Activated T-helper 1 cell treated with anti-CD3 and anti-CD28 coated beads, Interleukin-2, amount 50 U/mL, for 16 hours (primary cell): ENCODE measurements at places on chromosomes 12 and 14.

DNA sequence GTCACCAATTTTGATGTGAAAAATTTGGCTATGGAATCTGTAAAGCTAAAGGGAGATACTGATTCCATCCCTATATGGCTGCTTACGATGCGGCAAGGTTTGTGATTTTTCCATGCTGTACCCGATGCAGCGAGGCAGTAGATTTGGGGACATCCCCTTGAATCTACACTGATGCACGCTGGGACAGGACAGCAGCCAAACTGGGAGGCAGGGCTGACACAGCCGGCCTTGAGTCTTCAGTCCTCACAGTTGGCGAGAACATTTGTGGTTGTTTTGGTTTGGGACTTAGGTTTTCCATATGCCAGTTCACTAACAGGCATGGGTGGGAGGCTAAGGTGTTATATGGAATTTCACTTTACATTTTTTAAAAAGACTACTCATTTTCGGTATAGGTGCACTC is 3.8 kb downstream of the GALNT16 start:
- DNase-seq: no peak

DNA sequence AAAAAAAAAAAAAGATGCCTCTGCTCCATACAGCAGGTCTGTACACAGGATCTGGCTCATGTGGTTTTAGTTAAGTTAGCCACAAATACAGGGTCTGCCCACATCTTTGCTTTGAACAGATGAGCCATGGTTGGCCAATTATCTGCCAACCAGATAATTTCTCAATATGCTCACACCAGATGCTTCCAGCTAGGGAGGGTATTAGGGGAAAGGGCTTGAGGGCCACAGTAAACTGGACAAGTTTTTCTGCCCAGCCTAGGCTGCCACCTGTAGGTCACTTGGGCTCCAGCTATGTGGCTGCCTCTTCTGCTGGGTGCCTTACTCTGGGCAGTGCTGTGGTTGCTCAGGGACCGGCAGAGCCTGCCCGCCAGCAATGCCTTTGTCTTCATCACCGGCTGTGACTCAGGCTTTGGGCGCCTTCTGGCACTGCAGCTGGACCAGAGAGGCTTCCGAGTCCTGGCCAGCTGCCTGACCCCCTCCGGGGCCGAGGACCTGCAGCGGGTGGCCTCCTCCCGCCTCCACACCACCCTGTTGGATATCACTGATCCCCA is 776 bp downstream of the RDH5 start:
- no peak for DNase-seq

DNA sequence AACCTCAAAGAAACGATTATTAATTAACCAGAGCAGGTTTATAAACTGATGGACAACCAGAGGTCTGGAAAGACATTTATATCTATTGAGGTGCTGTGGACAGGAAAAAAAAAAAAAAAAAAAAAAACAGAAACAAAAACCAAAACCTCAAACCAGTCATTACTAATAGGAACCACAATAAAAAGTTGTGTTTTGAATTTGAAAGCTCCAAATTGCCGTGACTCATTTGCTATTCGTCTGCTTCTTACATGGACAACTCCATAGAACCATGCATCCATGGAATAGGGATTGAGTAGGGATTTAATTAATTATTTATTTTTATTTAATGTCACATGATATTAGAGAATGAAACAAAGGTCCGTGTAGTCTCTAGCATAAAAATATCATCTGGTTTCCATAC is 134.1 kb upstream of the SSTR1 start:
- no peak for DNase-seq

GRCh38 chr12:40312982-40313576 is 88.3 kb downstream of the LRRK2 start:
- no peak for DNase-seq

- DNase-seq: no peak
Observed at GRCh38 chr12:69090722-69091121, 148.6 kb upstream of the CPSF6 start.
